ENCODE measurements at places on chromosomes 12 and 14.

DNA sequence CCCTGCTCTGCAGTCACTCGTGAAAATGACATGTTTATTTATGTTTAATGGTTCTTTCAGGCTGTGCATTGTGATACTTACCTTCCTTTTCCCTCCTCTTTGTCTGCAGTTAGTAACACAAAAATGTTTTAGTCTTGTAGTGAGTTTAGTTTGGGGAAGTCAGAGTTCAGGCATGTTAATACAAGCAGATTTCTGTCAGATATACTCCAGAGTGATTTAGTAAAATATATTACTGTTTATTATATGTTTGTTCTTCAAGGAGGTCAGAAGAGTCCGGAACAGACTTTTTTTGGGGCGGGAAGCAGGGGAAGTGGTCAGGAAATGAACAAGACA, 28.7 kb downstream of the MSRB3 start:
- DNase-seq, result no peak

DNA sequence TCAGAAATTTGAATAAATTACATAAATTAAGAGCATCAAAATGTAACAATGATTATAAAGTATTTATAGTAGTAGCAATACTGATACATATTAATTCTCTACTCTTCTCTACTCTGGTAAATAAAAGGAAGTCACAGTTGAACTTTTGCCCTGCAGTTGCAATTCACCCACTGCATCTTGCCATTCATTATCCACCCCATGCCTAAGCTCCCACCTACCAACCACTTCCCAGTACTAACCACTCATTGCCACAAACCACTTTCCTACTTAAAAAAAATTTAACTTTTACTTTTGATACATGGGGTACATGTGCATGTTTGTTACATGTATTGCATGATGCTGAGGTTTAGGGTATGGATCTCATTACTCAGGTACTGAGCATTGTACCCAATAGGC, 174.0 kb downstream of the RASSF9 start:
- no peak for DNase-seq

GRCh38 chr14:68774771-68775613, 17.9 kb downstream of the ZFP36L1 start:
- DNase-seq, result no peak

DNA sequence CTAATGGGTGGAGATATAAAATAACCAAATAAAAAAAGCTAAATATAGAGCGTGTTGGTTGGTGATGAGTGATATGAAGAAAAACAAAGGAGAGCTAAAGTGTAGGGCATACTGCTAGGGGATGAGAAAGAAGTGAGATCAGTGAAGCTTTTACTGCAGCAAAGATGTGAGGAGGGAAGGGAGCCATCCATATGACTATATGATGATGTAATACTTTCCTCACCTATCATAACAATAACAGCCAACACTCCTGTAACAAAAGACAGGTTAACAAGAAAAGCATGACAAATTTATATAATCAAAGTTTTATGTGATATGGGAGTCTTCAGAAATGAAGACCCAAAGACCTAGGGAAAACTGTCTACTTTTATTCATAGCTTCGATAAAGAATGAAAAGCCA, 57.4 kb upstream of the LRFN5 start:
- no peak for DNase-seq
